ENCODE measurements at places on chromosomes 2 and 18.

DNA sequence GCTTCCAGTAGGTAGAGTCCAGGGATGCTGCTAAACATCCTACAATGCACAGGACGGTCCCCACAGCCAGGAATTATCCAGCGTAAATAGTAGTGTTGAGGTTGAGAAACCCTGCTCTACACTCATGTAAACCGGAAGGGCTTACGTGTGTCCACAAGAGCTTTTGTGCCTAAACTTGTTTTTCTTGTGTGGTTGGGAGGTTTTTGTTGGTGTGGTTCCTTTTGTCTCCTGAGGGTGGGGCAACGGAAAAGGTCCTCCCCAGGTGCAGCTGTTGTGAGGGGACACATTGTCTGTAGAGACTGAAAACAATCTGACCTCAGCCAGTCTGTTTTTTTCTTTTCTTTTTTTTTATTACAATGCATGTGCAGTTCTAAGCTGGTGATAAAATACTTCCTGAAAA, 72.7 kb upstream of the MGAT5 start:
- peak; percentile 15 for DNase-seq
- peak overlapping the region; percentile 43 for H3K4me3 ChIP-seq
- H3K27ac ChIP-seq = peak overlapping the region; percentile 84
- H3K27me3 ChIP-seq = no peaks in the 10 kb centered on the region
- H3K36me3 ChIP-seq = peaks cover 5% of the 10 kb centered on the region

DNA sequence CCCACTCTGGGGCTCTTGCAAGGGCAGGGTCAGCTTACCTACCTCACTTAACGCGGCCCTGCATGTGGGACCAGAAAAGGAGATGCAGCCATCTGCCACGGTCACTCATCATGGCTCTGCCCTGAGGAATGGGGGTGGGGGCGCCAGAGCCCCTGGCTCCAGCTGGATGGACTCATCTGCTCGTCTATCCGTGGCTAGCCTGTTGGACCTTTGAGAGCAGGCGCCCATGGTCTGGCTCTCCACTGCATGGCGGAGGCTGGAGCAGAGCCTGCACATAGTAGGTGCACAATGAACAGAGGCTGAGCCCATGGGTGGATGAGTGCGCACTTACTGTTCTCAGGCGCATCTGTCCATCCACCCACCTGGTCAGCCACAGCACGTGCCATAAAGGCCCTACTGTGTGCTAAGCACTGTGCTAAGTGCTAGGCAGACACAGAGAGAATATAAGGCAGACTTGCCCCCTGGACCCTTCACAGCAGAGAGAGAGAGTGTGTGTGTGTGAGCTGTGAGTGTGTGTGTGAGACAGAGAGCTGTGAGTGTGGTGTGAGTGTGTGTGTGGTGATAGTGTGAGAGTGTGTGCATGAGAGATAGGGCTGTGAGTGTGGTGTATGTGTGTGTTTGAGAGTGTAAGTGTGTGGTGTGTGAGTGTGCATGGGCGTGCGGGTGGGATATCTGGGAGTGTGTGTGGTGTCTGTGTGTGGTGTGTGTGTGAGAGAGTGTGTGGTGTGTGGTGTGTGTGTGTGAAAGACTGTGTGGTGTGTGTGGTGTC, 151.3 kb downstream of the TFCP2L1 start:
- H3K27me3 ChIP-seq = peaks cover 8% of the 10 kb centered on the region
- no peak overlapping the region for H3K4me3 ChIP-seq
- DNase-seq = no peak
- no peaks in the 10 kb centered on the region for H3K4me1 ChIP-seq

DNA sequence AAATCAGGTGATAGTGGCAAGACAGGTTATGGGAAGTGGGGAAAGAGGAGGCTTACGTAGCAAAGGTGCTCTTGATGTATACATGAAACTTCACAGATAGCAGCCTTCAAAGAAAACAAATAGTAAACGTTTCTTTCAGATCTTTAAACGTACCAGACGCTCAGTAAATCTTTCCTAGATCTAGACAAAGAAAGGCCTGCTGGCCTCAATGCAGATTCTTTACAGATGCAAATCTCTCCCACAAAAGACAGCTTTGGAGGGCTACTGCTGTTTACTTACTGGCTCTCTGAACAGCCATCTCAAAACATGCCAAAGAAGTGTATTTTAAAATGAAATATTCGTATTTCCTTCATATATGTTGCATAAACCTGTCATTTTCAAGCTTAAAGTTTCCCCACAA, 1279.9 kb upstream of the NRXN1 start:
- no peaks in the 10 kb centered on the region for H3K4me1 ChIP-seq
- no peaks in the 10 kb centered on the region for H3K36me3 ChIP-seq
- no peak overlapping the region for H3K27ac ChIP-seq

DNA sequence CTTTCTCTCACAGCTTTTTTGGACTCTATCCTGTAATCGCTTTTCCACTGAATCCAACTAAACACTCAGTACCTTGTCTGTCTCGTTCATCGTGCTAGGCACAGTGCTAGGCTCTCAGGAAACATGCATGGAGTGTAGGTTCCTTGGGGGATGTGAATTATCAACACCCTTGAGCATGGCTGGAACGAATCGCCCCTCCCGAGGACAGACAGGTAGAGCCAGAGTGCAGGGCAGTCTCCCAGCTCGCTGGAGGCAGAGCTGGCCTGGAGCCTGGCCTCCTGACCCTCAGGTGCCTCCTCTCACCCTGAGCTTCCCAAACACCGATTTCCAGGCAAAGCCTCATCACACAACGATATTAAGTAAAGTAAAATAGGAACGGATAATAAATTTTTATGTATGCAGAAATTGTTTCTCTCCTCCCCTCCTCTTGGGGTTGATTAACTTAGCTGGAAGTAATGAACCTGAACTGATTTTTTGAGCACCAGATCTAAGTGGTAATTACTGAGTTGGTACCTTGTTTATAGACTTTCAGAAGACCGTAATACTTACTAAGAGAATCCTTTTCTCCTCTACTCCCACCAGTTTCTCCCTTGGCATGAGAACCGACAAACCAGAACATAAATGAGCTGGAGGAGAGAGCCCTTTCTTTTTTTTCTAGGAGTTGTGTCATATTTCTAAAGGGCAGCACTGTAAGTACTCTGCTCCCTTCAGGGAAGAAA, 90.5 kb downstream of the MSH2 start:
- H3K4me3 ChIP-seq = no peak overlapping the region
- no peaks in the 10 kb centered on the region for H3K27me3 ChIP-seq
- DNase-seq = no peak
- no peaks in the 10 kb centered on the region for H3K4me1 ChIP-seq
- peaks cover 12% of the 10 kb centered on the region for H3K36me3 ChIP-seq

GRCh38 chr2:104027321-104027720, 826.6 kb upstream of the POU3F3 start:
- no peaks in the 10 kb centered on the region for H3K4me1 ChIP-seq
- H3K27ac ChIP-seq = no peak overlapping the region
- H3K4me3 ChIP-seq = no peak overlapping the region
